T-helper 1 cell (primary cell): ENCODE measurements at places on chromosomes 12 and 14.

DNA sequence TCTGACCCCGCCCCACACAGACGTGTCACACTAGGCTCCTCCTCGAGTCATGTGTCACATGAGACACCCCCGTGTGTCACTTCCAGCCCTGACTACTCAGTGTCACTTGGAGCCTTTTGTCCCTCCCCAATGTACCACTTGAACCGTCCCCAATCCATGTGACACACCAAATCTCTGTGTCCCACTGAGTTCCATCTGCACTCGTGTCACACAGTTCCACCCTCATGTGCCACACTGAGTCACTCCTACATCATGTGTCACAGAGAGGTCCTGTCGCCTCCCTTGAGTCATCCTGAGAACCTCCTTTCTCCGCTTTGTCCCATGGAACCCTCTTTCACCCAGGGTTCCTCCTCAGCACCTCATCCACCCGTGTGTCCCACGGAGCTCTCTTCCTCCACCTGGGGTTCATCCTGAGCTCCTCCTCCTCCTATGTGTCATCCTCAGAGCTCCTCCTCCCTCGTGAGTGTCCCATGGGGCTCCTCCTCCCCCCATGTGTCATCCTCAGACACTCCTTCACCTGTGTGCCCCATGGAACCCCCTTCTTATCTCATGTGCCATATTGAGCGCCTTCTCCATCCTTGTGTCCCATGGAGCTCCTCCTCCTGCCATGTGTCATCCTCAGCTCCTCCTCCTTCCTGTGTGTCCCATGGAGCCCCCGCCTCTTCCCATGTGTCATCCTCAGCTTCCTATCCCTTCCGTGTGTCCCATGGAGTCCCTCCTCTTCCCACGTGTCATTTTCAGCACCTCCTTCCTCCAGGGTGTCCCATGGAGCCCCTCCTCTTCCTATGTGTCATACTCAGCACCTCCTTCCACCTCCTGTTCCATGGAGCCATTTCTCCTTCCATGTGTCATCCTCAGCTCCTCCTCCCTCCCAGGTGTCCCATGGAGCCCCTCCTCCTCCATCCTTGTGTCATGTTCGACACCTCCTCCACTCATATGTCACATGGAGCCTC, 32.0 kb downstream of the RTL1 start:
- no peak for DNase-seq

DNA sequence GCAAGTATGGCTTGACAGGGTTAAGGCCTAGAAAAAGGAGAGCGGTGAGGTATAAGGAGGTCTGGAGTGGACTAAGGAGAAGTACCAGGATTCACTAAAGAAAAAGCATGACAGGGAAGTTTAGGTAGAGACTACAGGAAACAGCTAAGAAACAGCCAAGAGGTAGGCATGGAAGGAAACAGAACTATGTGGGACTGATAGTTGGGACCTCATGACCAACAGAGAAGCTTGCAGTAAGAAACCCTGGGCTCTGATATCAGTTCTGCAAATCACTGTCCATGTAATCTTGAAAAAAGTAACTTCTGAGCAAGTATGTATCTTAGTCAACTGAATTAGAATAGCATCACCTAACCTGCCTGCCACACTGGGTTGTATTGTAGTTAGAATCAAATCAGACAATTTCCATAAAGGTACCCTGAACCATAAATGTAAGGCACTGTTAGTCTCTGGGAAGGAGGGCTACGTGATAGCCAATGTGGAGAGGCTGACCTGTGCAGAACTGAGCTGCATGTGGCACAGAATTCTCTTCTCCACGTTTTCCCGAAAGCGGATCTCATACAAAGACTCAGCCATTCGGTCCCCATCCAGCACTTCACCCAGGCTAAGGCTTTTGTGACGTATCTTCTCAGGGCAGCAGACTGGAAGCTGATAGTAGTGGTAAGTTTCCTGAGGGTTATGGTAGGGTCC, 912 bp downstream of the TM9SF1 start:
- no peak for DNase-seq

GRCh38 chr14:63460680-63461369, 82.4 kb downstream of the PPP2R5E start:
- DNase-seq: no peak

- peak; percentile 61 for DNase-seq
Observed at GRCh38 chr12:122834921-122835749, at the start of gene HIP1R. Gene HIP1R, plus strand, starts transcription at chr12:122835457. Its CDS starts 94 bp downstream, at chr12:122835551.

- no peak for DNase-seq
Observed at GRCh38 chr14:33120341-33120740, 181.7 kb downstream of the NPAS3 start.

DNA sequence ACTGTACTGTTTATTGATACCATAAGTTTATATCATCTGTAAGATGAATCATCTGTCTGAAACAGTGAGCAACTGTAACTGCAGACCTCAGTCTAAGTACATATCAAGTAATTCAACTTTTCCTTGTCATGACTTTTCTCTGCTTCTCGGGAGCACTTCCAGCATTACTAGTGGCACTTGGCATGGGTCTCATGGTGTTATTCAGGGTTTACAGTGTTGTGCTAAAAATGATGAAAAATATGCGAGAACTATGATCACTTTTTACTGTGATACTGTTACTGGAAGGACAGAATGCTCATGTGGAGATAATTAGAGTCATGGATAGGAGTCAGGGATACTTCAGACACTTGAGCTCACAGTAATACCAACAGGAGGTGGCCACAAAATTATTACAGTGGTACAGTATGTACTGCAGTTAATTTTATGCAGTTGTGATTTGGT, 8.3 kb downstream of the KTN1 start:
- no peak for DNase-seq

DNA sequence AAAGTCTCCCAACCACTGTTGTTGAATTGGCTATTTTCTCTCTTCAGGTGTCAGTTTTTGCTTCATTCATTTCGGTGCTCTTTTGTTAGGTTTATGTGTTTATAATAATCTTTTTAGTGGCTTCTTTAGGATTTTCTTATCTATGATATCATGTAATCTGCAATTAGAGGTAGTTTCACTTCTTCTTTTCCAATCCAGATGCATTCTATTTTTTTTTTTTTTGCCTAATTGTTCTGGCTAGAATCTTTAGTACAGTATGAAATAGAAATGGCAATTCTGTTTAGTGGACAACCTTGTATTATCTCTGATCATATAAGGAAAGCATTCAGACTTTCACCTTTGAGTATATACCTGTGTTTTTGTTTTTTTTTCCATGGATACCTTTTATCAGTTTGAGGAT, 17.4 kb downstream of the CNOT2 start:
- no peak for DNase-seq

GRCh38 chr14:75402867-75403413, 24.9 kb upstream of the JDP2 start:
- DNase-seq: no peak

- DNase-seq: no peak
Observed at GRCh38 chr12:96098631-96099030, 63.2 kb upstream of the LTA4H start.

GRCh38 chr12:57519796-57520052, 590 bp downstream of the DDIT3 start:
- no peak for DNase-seq

DNA sequence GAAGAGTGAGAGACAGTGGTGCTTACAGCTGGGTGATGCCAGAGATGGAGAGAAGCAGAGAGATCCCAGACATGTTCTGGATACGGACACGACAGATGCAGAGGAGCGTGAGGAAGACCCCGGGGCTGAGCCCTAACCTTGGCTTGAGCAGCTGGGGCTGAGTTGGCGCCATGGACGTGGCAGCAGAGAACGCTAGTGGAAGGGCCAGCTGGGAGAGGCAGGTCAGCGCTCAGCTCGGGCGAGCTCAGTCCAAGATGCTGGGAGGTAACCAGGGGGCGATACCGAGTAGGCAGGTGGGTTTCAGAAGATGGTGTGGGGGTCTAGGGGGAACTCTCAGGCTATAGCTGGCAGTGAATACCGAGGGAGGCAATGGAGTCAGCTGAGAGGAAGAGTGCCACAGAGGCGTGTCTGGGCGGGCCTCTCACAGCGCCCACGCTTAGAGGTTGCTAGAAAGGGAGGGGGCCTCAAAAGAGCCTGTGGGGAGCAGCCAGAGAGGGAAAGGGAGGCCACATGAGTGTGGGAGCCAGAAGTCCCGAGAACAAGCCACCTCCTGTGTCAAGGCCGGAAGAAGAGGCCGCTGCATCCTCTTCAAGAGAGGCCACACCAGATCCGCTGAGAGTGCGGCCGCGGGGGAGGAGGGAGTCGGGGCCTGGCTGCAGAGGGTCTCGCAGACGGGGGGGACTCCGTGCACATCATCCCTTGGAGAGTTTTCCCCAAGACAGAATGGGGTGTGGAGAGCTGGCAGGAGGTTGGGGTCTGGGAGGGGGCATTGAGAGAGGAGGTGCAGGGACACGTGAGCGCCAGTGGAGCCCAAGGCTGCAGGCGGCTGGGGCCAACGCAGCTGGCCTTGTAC, 57.0 kb upstream of the DIO3 start:
- no peak for DNase-seq

DNA sequence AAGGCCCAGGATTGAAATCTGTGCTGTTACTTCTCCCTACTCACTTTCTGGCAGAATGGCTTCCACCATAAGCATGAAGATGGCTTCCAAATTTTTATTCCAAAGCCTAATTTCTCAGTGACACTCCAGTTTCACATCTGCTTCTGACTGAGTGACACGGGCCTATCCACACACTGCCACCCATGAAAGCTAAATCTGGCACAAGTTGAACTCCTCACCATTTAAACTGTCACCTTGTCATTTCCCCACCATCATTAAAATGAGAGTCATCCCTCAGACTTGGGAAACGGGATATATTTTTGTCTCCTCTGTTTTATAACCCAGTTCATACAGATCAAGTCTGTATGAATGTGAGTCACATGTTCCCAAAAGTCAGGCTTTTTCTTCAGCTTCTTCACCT, 77.1 kb downstream of the MGST1 start:
- no peak for DNase-seq

GRCh38 chr12:89370850-89371249, 18.5 kb upstream of the DUSP6 start:
- DNase-seq: no peak

DNA sequence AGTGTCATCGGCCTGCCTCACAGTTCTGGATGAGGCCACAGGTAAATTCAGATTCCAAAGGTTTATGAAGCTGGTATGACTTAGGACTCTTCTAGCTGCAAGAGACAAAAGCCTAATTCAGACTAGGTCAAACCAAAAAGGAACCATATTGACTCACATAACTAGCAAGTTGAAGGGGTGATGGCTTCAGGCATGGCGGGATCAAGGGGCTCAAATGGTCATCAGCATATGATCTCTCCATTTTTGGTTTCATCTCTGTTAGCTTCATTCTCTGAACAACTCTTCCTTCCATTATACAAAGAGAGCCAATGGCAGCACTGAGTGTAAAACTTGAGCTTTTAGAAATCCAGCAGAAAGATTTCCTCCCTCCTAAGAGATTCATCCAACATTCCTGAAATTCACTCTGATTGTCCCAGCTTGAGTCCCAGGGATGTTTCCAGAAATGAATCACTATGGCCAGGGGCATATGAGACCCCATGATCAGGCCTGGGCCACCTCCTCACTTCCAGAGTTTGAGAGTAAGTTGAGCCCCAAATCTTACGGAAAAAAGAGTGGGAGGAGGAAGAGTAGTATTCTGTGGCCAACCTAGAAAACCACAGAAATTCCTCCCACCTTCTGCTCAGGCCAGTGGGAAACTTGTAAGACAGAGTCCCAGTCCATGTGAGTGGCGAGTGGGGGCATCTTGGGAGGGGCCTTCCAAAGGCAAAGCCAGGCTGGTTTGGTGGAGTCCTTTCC, 2.0 kb upstream of the MAP1LC3B2 start:
- DNase-seq: no peak

- no peak for DNase-seq
Observed at GRCh38 chr12:80681287-80681686, 26.1 kb upstream of the MYF6 start.

GRCh38 chr12:52566847-52567291, 6.8 kb downstream of the KRT74 start:
- DNase-seq: no peak

- DNase-seq: peak; percentile 39
Observed at GRCh38 chr12:6700646-6701051, at the start of gene PIANP. Gene PIANP, minus strand, starts transcription at chr12:6700815. Its CDS starts 2,754 bp downstream, at chr12:6698061.

GRCh38 chr14:94532447-94532846, 23.2 kb upstream of the SERPINA12 start:
- DNase-seq: no peak

DNA sequence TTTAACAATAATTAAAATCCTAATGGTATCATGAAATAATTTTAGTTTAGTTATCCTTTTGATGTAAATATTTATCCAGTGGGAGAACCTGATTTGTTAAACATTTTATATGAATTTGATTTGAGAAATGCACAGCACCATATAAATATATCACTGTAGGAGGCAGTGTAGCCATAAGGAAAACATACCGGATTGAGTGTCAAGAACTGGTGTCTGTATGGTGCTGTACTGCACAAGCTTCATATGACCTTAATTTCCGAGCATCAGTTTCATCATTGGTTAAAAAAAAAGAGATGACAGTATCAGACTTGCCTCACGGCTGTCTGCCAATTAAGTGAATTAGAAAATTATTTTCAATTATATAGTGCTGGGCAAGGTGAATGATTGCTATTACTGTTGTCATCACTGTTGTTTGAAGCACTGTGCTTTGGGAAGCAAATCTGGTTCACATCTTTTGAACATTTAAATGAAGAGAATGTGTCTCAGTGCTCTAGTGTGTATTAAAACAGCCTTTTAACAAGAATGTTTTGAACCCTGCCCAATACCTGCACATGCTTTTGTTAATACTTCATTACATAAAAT, 72.1 kb downstream of the TMTC2 start:
- DNase-seq: no peak

DNA sequence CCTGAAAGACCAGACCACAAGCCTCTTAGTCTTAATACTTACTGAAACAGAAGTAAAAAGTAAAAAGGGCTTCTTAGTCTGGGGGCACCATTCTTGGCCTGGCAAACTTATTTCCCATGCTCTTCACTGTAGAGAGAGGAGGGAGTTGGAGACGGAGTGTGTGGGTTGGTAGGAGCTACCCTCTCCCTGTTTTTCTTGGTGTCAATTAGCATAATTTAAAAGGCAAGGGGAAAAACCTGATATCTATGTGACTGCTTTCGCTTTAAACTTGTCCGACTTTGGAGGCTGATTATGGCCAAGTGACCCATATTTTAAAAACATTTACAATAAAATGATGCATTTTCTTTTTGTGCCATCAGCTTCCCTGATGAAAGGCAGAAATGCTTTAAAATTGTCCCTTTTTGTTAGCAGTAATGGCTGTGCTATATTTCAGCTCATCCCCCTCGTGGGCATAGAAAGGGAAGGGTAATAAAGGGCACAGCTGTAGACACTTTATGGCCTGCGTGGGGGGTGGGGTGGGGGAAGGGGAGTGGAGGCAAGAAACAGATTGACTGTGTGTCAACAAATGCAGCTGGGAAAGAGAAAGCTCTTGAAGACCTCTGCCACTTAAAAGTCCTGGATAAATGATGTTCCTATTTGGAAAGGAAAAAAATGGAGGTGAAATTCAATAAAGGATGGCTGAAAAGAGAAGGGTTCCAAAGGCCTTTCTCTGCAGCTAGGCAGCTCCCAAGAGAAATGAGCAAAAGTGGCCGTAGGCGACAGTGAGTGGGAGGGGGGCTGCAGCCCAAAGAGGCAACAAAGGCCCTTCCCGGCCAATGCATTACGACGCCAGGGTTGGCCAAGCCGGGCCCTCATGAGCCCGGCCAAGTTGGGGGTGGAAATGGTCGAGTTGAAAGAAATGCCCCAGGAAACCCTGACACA, 57.5 kb upstream of the TMEM263 start:
- DNase-seq: no peak

GRCh38 chr12:10558789-10559188, 53.1 kb downstream of the EIF2S3B start:
- no peak for DNase-seq

GRCh38 chr12:91663744-91664143, 481.1 kb upstream of the DCN start:
- no peak for DNase-seq
